ENCODE measurements at places on chromosomes 3 and 15.

- DNase-seq, result no peak
Measured at GRCh38 chr3:123143669-123144411, 57.9 kb upstream of the SEC22A start.

DNA sequence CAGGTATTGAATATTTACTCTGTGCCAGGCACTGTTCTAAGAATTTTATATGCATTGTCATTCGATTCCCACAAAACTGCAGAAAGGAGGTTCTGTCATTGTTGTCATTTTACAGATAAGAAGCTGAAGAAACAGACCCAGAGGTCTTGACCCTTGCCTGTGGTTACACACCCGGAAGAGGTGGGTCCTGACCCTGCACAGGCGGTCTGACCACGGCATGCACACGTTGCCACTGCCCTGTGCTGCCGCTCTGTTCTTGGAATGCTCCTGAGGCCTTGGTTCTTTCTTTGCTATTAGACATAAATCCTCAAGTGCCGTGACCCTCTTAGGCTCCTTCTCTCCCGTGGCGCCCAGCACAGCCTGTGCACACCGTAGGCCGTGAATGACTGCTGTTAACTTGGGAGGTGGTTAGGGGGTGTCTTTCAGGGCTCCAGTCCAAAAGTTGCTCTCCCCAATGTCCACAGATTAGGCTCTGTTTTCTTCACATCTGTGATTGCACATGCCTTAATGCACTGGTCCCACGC lies 74.1 kb upstream of the PLXNA1 start:
- no peak for DNase-seq

DNA sequence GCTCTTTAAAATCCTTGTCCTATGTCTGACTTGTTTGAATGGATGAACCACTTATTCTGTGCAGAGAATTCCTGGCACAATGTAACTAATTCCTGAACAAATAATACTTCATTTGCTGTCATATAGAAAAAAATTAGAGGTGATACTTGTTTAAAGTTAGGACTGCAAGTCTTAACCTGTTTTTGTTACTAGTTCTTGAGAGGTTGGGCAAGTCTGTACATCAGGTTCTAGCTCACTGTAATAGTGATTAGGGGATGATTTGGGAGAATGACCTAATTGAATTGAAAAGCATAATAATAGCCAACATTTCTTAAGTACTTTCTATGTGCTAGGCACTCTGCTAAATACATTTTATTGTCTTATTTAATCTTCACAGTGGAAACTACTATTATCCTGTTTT lies 49.3 kb downstream of the GMPS start:
- no peak for DNase-seq

GRCh38 chr3:27637346-27637995 lies 84.7 kb downstream of the EOMES start:
- DNase-seq, result no peak

- DNase-seq, result no peak
Measured at GRCh38 chr3:146313746-146314111, 62.8 kb upstream of the PLSCR4 start.

DNA sequence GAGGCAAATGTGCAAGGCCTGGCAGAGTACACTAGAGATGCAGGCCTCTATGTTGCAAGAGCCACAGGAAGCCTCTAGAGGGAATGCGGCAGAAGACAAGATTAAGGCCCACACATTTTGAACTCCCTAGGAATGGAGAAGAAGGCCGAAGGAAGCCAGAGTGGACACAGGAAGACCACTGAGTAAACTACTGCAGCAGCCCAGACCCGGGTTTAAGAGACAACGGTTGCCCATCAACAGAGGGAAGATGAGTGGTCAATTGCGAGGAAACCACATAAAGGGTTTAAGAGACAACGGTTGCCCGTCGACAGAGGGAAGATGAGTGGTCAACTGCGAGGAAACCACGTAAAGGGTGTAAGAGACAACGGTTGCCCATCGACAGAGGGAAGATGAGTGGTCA lies 14.6 kb downstream of the CHSY1 start:
- DNase-seq, result no peak

DNA sequence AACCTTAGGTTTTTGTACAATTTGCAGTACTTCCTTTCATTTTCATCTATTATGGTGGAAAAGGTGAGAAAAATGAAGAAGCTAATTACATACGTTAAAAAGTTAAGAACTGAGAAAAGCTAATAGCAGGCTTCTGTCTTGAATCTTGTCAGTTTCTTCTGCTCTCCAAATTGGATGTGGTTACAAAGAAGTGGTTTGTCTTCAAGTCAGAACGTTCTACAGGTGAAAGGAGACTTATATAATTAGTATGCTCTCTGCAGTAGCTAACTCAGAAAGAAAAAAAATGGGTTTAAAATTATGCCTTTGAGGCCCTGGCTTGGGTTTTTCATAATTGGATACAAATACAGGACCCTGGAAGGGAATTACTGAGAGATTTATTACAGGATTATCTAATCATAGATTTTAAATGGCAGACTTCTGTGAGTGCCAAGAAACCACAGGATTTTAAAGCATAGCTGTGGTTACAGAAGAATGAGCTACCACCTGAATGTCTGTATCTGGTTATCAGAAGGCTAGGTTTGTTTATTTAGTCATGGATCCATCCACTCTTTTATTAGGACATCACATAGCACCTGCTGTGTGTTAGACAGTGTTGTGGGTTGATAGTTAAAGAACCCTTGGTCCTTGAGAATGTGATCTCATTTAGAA lies 528.1 kb upstream of the MCTP2 start:
- DNase-seq, result no peak

- no peak for DNase-seq
Measured at GRCh38 chr15:68415501-68416157, 16.3 kb downstream of the ITGA11 start.

DNA sequence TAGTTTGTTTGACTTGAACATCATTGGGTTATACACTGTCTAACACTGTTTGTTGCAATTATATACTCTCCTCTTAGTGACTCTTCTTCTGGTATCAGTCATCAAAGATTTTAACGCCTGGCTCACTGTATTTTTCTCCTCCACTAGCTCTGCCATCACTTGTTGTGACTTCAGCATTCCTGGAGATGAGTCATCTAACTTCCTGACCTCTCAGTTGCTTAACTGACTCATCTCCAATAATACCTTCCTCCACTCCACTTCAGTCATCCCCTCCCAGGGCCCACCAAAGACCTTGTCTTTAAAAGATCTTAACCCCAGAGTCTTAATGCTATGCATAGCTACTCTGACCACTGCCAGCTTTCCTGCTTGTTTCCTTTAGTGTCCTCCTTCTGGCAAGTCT lies 28.6 kb upstream of the CLSTN2 start:
- DNase-seq, result no peak

- no peak for DNase-seq
Measured at GRCh38 chr3:22908989-22909507, 294.1 kb upstream of the UBE2E2 start.

Measured in NCI-H1930 (cell line).